Mesothelial cell of epicardium (in vitro differentiated cells): ENCODE measurements at places on chromosomes 16 and 17.

GRCh38 chr17:19244781-19245180 lies 7.6 kb downstream of the EPN2 start:
- DNase-seq, result no peak

- DNase-seq, result no peak
These were observed 5.2 kb upstream of the CDC42EP4 start for GRCh38 chr17:73316919-73317505.

DNA sequence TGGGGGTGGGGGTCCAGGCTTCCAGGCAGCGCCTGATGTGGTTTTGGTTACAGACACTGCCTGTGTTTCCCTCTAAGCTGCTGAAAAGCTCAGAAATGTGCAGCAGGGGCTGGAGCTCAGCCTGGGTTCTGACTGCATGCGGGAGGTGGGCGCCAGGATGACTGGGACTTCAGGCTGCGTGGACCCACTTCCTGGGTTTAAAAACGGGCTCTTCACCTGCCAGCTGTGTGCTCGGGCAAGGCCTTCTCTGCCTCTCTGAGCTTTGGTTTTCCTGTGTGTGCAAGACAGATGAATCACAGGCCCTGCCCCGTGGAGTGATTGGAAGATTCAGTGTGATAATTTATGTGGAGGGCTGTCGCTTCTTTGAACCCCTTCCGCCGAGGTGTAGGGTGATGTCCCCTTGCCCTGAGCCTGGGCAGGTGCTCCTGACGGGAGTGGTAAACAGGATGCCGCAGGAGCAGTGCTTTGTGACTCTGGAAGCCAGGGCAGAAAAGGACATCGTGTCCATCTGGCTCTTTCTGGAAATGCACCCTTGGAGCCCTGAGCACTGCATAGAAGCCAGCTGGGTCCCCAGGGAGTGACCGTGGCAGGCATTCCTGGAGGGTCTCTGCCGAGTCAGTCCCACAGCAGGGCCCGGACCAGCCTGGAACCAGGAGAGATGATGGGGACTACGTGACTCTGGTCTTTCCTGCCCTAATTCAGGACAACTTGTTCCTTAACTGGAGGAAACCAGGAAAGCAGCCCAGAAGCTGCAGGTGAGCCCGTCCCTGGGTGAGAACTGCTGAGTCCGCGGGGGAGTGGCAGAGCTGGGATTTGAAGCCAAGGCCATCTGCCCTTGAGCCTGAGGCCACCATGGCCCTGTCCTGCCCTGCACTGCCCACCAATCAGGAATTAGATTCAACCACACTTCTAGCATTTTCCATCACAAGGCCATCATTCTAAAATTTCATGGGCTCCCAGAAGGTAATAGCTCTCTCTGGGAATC lies 28.5 kb upstream of the SLC7A5 start:
- no peak for DNase-seq

- no peak for DNase-seq
These were observed 27.3 kb downstream of the GAS7 start for GRCh38 chr17:10171122-10171571.

DNA sequence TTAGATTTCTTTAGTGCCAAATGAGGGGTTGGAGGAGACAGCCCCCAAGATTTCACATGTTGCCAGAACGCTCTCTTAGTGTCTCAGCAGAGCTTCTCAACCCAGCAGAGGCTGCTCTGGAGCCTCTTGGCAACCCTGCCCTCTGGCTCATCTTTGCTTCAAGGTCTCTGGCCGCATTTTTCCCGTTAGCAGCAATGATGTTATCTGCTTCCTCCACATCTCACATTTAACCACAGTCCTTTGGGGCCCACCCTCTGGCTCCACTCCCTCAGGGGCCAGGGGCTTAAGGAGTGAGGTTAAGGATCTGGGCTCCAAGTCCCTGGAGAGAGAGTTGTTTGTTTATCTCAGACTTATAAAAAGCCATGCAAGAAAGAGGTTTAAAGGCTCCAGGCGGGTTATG lies 3.3 kb upstream of the XYLT1 start:
- no peak for DNase-seq

DNA sequence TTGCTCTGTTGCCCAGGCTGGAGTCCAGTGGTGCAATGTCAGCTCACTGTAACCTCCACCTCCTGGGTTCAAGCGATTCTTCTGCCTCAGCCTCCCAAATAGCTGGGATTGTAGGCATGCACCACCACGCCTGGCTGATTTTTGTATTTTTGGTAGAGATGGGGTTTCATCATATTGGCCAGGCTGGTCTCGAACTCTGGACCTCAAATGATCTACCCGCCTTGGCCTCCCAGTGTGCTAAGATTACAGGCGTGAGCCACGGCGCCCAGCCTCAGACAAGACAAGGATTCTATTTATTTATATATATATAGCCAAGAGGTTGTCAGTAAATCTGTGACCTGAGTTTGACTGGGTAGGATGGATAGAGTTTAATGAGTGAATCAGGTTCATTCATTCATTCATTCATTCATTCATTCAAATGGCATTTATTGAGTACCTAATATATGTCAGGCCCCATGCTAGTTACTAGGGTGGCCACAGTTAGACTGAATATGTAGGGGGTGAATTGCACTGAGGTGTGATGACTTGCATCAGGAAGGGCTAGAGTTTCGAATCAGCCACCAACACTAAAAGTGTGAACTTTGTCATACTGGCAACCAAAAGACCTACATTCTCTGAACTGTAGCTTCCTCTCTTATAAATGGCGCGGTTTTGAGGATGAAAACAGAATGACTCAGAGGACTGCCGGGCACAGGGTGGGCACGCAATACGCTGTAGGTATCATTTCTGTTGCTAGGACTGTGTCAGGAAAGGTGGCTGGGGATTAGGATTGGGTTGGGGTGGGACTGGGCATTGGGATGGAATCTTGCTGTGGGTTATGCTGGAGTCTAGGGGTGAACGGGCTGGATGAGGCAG lies 37.8 kb downstream of the ITGAE start:
- no peak for DNase-seq

DNA sequence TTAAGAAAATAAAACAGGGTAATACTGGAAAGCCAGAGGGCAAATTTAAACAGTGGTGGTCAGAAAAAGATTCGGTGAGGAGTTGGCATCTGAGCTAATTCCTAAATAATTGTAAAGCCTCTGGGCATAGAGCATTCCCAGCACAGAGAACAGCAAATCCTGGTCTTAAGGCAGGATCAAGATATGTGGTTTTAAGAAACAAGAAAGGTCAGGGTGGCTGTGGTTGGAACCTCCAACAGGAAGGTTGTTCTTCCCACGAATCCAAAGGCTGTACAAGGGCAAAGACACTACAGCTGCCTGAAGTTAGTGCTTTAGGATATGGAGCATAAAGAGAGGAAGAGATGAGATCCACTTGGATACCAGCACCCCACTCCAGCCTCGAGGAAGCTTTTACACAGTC lies 114.6 kb downstream of the ZNF18 start:
- no peak for DNase-seq

- no peak for DNase-seq
These were observed 64.7 kb upstream of the GSE1 start for GRCh38 chr16:85548375-85548774.

- no peak for DNase-seq
These were observed 10.7 kb downstream of the CTC1 start for GRCh38 chr17:8237175-8237574.

GRCh38 chr17:18115517-18115916 lies 7.0 kb downstream of the MYO15A start:
- DNase-seq, result no peak

- no peak for DNase-seq
These were observed 7.6 kb upstream of the TNRC6A start for GRCh38 chr16:24721830-24722238.

- DNase-seq, result no peak
These were observed 165.1 kb downstream of the ABCC12 start for GRCh38 chr16:47990676-47991075.

DNA sequence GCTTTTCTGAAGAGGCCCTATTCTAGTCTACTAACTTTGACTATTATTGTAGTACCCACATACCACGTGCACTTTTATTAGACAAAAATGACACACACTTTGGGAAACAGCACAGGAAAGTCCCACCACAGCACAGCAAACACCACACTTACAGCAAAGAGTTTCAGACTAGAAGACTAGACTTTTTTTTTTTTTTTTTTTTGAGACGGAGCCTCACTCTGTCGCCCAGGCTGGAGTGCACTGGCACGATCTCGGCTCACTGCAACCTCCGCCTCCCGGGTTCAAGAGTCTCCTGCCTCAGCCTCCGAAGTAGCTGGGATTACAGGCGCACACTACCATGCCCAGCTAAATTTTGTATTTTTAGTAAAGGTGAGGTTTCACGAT lies 20.1 kb downstream of the YWHAE start:
- DNase-seq, result no peak

DNA sequence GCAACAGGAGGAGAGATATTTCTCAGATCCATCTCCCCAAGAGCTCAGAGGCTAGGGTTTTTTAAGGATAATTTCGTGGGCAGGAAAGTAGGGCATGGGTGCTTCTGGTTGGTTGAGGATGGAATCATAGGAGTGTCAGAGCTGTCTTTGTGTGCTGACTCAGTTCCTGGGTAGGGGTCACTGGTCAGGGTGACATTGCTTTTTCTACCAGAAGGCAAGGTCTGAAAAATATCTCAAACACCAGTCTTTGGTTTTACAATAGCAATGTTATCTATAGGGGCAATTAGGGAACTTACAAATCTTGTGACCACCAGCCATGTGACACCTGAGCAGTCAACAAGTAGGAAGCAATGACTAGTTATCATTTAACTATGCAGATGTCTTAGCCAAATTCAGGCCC lies 82.9 kb upstream of the DYNLRB2 start:
- DNase-seq, result no peak

- no peak for DNase-seq
These were observed 200.6 kb downstream of the GSG1L start for GRCh38 chr16:27862953-27863352.

GRCh38 chr16:85227946-85228862 lies 115.9 kb upstream of the CIBAR2 start:
- DNase-seq, result no peak

DNA sequence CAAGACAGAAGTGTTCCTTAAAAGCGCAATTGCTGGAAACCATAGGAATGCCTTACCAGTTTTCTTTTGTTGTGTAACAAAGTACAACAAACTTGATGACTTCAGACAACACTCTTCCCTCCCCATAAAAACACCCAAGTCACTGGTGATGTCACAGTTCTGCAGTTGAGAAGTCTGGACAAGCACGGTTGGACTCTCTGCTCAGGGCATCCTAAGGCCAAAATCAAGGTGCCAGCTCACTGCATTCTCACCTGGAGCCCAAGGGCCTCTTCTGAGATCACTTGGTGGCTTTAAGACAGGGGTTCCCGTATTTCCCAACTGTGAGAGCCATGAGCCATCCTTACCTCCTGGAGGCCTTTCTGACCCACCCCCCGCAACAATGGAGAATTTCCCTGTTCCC lies 45.6 kb upstream of the MEAK7 start:
- DNase-seq, result no peak

- DNase-seq, result no peak
These were observed 14.5 kb downstream of the ZFHX3 start for GRCh38 chr16:73033271-73033998.

GRCh38 chr16:9372934-9373890 lies 281.8 kb downstream of the HAPSTR1 start:
- no peak for DNase-seq

DNA sequence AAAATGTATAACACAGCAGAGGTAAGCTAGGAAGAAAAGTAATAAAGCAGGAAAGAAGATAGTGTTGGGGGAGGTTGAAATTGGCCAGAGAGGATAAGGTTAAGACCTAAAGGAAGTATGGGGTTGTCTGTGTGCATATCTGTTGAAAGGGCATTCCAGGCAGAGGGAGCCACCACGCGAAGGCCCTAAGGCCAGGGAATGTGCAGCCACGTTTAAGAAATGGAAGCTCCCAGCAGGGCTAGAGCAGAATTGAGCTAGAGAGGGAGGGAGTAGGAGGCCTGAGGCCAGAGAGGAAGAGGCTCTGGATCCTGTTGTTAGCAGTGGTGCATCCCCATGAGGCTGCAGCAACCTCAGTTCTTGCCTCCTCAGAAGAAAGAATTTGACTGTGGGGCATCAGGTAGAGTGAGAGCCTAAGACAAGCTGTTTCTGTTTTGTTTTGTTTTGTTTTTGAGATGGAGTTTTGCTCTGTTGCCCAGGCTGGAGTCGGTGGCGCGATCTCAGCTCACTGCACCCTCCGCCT lies 59.0 kb upstream of the CACNG5 start:
- DNase-seq, result no peak

DNA sequence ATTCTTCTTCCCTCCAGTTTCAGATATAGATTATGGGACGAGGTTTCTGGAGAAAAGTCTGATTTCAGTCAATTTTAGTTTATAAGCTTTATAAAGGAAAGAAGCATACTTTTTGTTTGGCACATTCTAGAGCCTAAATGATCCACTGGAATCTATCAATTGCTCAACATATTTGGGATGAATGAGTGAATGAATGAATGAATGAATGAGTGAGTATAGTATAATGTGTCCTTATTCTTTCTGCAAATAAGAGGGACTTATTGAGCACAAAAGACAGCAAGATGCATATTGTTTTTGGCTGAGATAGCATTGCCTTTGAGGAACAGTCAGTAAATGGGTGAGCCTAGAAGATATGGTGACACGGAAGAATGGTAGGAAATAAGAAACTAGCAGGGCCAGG lies 245.4 kb downstream of the SHISA9 start:
- no peak for DNase-seq

- DNase-seq, result no peak
These were observed 34.5 kb downstream of the WIPI1 start for GRCh38 chr17:68422821-68423220.

GRCh38 chr16:31181102-31181830 lies 1.3 kb downstream of the FUS start:
- no peak for DNase-seq

GRCh38 chr17:50923611-50924010 lies 57.5 kb upstream of the TOB1 start:
- DNase-seq, result no peak
